HFFc6 (cell line): ENCODE measurements at places on chromosomes 7 and 10.

DNA sequence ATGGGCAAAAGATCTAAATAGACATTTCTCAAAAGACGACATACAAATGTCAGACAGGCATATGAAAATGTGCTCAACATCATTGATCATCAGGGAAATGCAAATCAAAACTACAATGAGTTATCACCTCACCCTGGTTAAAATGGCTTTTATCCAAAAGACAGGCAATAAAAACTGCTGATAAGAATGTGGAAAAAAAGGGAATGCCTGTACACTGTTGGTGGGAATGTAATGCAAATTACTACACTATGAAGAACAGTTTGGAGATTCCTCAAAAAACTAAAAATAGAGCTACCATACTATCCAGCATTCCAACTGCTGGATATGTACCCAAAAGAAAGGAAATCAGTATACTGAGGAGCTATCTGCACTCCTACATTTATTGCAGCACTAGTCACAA, 18.0 kb downstream of the GSDME start:
- no peaks in the 10 kb centered on the region; the same call in 1 of the 2 replicates for H3K27me3 ChIP-seq
- no peak overlapping the region for H3K27ac ChIP-seq
- H3K36me3 ChIP-seq = peaks cover 45% of the 10 kb centered on the region
- no peak for DNase-seq

DNA sequence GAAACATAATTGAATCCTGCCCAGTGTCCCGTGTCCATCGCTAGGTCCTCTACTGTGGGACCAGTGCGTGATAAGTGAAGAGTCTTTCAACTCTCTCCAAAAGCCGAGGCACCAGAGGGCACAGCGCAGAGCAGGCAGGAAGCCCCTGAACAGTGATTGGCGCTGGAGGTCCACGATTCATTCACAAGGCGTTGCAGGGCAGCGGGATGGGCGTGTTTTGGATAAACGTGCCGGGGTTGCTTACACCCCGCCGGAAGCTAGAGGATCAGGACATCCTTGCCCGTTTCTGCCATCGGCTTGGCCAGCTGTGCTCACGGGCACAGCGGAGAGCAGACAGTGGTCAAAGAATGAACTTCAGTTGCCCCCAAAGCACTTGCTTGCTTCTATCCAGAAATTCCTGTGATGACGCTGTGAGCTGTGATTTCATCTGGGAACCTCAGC, 86.0 kb upstream of the PFKP start:
- H3K4me1 ChIP-seq = peaks cover 51% of the 10 kb centered on the region
- no peak for DNase-seq
- no peaks in the 10 kb centered on the region for H3K36me3 ChIP-seq
- H3K4me3 ChIP-seq = peak overlapping the region; percentile 84
- H3K27ac ChIP-seq = peak overlapping the region; percentile 94
- peaks cover 3% of the 10 kb centered on the region; the same call in 1 of the 2 replicates for H3K27me3 ChIP-seq

DNA sequence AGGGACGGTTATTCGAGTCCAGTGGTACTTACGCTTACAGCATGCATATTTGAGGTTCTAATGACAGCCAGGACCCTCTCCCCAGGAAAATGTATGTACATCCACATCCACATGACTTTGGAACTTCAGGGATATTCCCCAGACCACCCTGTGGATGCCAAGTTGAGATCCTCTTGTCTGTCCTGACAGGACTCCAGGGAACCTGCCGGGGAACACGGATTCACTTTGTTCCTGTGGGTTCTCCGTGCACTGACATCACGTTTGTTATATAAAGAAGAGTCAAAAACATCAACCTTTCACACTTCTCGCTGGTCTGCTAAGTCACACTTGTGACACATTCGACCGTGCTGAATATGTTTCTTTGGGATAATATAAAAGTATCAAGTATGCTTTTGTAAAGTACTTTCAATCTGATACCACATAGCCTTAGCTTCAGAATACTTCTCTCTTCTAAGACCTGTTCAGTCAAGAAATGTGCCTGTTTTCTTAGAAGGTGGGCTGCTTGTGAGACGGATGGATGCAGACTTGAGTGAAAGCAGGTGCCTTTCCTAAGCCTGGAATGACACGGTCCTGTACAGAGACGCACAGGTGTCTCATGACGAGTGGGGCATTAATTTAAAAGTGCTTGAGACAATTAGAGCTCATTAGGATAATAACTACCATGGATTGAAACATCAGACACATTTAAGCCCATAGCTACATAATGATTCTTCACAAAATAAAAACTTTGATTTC, 38.7 kb downstream of the CALML5 start:
- no peak for DNase-seq
- 0 out of 2 replicates have a peak overlapping the region, but pooled peaks have one; percentile 68 for H3K4me3 ChIP-seq
- H3K27ac ChIP-seq = peak overlapping the region; percentile 80
- H3K36me3 ChIP-seq = peaks cover 31% of the 10 kb centered on the region
- H3K27me3 ChIP-seq = peaks cover 1% of the 10 kb centered on the region

DNA sequence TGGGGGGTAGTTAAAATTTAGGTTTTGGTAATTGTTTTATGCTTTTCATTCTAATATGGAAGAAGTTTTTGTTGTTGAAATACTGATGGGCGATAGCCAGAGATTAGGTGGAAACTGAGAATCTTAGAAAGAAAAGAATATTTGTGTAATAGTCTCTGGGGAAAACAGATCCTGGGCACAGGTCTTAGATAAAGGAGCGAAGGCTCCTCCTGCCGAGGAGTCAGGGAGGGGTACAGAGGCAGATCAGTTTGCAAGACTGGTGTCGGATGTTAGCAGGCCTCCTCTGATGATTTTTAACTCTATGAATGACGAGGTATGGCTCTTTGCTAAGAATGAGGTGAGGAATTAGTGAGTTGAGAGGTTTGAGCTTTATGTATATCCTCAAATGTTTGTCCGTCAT, 339.7 kb downstream of the HGF start:
- peaks cover 21% of the 10 kb centered on the region for H3K4me1 ChIP-seq
- no peak for DNase-seq
- no peaks in the 10 kb centered on the region for H3K27me3 ChIP-seq
- no peaks in the 10 kb centered on the region for H3K36me3 ChIP-seq
- H3K4me3 ChIP-seq = no peak overlapping the region

GRCh38 chr7:35334506-35334905, 80.6 kb upstream of the TBX20 start:
- no peaks in the 10 kb centered on the region for H3K4me1 ChIP-seq
- no peak overlapping the region for H3K4me3 ChIP-seq
- no peak for DNase-seq
- H3K27me3 ChIP-seq = no peaks in the 10 kb centered on the region
- no peaks in the 10 kb centered on the region for H3K36me3 ChIP-seq

- H3K4me3 ChIP-seq = no peak overlapping the region
- no peak overlapping the region for H3K27ac ChIP-seq
- H3K36me3 ChIP-seq = peaks cover 47% of the 10 kb centered on the region
- no peak for DNase-seq
- peaks cover 28% of the 10 kb centered on the region for H3K4me1 ChIP-seq
- no peaks in the 10 kb centered on the region; the same call in 1 of the 2 replicates for H3K27me3 ChIP-seq
Measured at GRCh38 chr7:22477262-22477661, 22.7 kb downstream of the STEAP1B start.

DNA sequence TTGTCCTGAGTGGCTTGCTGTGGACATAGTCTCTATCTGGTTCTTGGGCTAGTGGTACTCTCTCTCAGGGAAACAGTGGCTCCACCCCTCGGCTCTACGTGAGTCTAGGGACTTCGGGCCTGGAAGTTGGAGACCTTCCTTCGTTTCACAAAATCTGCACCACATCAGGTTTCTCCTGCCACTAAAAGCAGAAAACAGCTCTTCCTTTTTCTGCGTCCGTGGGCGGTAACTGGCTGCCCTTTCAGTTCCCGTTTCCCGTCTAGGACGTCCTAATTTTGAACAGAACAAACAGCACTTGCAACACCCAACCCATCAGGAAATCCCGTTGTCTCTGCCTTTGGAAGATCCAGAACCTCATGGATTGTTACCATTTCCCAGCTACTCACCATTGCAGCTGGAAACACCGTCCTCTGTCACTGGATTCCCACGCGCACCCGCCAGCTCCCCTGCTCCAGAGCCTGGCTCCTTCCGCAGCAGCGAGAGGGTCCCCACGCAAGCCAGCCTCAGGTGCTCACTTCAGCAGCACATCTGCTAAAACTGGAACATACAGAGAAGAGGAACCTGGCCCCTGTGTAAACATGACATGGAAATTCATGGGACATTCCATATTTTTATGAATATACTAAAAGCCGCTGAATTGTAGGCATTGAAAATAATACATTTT, 311.4 kb upstream of the AKR1E2 start:
- no peak overlapping the region for H3K27ac ChIP-seq
- DNase-seq = no peak
- peaks cover 9% of the 10 kb centered on the region for H3K36me3 ChIP-seq
- peaks cover 58% of the 10 kb centered on the region for H3K4me1 ChIP-seq
- peaks cover 2% of the 10 kb centered on the region; the same call in 1 of the 2 replicates for H3K27me3 ChIP-seq

GRCh38 chr10:3886641-3887251, 101.7 kb upstream of the KLF6 start:
- H3K36me3 ChIP-seq = peaks cover 6% of the 10 kb centered on the region
- peaks cover 2% of the 10 kb centered on the region; the same call in 1 of the 2 replicates for H3K27me3 ChIP-seq
- peak; percentile 86 for DNase-seq
- peak overlapping the region; percentile 95 for H3K27ac ChIP-seq
- peaks cover 66% of the 10 kb centered on the region for H3K4me1 ChIP-seq
- peak overlapping the region; percentile 68 for H3K4me3 ChIP-seq

DNA sequence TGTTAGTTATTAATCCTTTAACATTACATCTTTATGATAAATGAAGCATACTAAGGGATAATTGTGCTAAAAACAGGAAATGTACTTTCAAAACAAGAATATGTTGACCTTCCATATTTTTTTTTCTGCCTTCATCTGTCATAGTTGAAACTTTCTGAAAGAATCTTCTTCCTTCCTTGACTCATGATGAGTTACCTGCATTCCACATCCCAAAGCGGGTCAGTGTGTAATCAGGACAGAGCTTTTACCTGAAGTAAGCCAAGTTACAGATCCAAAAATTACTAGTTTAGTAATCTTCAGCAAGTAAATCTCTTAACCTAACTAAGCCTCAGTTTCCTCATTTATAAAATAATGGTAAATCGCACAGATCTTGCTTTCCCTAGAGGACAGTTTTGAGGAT, 13.4 kb upstream of the ARL4A start:
- no peak for DNase-seq
- H3K27ac ChIP-seq = no peak overlapping the region
- no peaks in the 10 kb centered on the region; the same call in none of the 2 replicates for H3K27me3 ChIP-seq
- H3K4me1 ChIP-seq = peaks cover 27% of the 10 kb centered on the region
- no peak overlapping the region for H3K4me3 ChIP-seq

- no peak for DNase-seq
- H3K4me1 ChIP-seq = no peaks in the 10 kb centered on the region
- H3K36me3 ChIP-seq = no peaks in the 10 kb centered on the region
- no peak overlapping the region for H3K27ac ChIP-seq
- H3K4me3 ChIP-seq = no peak overlapping the region
Measured at GRCh38 chr10:113982296-113982695, 61.4 kb upstream of the ADRB1 start.

DNA sequence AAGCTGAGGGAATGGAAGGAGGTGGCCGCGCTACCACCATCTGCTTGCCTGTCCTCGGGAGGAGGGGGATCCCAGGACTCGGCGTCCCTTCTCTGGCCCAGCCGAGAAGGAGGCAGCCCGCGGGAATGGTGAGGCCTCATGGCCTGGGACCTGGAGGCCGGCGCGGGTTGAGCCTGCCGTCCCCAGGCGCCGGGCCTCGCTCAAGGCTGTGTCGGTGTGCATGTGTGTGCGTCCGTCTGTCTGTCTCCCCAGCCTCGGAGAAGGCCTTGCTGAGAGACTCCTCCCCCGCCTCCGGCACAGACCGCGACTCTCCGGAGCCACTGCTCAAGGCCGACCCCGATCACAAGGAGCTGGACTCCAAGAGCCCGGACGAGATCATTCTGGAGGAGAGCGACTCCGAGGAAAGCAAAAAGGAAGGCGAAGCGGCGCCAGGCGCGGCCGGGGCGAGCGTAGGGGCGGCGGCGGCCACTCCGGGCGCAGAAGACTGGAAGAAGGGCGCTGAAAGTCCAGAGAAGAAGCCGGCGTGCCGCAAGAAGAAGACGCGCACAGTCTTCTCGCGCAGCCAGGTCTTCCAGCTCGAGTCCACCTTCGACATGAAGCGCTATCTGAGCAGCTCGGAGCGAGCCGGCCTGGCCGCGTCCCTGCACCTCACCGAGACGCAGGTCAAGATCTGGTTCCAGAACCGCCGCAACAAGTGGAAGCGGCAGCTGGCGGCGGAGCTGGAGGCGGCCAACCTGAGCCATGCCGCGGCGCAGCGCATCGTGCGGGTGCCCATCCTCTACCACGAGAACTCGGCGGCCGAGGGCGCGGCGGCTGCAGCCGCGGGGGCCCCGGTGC, 1.3 kb downstream of the HMX3 start:
- DNase-seq = no peak
- no peak overlapping the region for H3K27ac ChIP-seq

- DNase-seq = no peak
- no peak overlapping the region for H3K27ac ChIP-seq
- no peak overlapping the region for H3K4me3 ChIP-seq
- peaks cover 19% of the 10 kb centered on the region for H3K27me3 ChIP-seq
Measured at GRCh38 chr7:5872326-5872725, 8.3 kb upstream of the OCM start.

DNA sequence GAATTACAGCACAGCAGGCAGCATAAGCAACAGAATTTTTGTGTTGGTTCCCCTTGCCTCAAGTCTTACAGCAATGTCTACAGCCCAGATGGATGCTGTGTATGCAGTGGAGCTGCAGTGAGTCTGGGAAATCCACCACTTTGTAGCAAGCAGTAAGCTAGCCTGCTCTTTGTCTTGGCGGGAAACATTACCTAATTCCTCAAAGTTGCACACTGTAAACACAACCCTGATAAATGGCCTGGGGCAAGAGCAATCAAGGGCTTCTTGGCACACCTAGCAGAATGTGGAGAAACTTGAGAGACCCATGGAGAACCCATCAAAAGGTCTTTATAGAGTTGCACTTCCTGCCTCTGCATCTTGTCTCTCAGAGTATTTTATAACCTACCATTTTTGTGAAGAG, 102.0 kb upstream of the FOXP2 start:
- no peaks in the 10 kb centered on the region for H3K4me1 ChIP-seq
- no peaks in the 10 kb centered on the region; the same call in 1 of the 2 replicates for H3K27me3 ChIP-seq
- no peak overlapping the region for H3K4me3 ChIP-seq

DNA sequence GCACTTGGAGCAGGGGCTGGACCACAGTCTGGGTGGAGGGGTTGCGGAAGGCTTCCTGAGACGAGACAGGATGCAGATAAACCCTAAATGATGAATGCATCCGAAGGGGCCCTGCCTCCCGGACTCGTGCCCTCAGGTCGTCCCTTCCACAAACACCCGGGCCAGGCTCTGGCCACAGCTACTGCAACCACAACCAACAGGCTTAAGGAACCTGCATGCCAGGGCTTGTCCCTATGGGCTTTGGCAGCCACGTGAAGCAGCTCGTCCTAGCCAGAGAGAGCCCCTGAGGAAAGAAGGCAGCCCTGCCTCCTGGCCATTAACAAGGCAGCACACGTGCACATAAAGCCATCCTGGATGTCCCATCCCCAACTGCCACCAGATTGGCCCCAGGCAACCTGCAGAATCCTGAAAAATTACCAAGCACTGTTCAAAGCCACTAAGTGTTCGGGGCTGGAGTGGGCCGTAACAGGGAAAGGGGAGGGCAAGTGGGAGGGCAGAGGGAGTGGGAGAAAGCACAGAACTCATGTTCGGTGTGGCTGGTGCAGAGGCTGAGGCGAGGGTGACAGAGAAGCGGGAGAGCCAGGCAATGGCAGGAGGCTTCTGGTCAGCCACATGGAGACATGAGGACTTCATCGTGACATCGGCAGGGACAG, 62.7 kb downstream of the MAD1L1 start:
- peaks cover 35% of the 10 kb centered on the region for H3K4me1 ChIP-seq
- peaks cover 28% of the 10 kb centered on the region for H3K36me3 ChIP-seq
- no peak overlapping the region for H3K4me3 ChIP-seq
- no peak for DNase-seq
- no peak overlapping the region for H3K27ac ChIP-seq
